ENCODE measurements at places on chromosomes 3 and 15.

GRCh38 chr15:41578736-41579383 lies 19.8 kb downstream of the TYRO3 start:
- no peak for DNase-seq

GRCh38 chr3:73499787-73500186 lies 125.0 kb downstream of the PDZRN3 start:
- peak; percentile 5 for DNase-seq

DNA sequence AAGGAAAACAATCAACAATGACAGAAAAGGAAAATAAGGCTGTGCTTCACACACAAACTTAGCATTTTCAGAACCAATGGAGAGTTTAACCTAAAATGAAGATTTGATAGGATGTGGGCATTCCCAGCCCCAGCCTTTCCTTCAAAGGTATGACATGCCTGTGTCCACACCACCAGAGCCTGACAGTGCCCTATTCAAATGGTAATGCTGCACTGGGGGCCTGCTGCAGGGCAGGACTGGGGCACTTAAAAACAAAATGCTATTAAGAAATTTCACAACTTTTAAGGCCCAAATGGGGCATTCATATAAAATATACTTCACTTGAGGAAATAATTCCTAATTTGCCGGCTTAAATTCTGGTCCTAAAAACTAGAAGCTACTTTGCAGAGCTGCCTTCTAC lies 30.9 kb upstream of the TKT start:
- DNase-seq, result no peak

GRCh38 chr3:13278783-13279531 lies 141.2 kb downstream of the NUP210 start:
- DNase-seq, result no peak

- no peak for DNase-seq
Measured at GRCh38 chr3:188929137-188929536, 242.6 kb upstream of the TPRG1 start.

DNA sequence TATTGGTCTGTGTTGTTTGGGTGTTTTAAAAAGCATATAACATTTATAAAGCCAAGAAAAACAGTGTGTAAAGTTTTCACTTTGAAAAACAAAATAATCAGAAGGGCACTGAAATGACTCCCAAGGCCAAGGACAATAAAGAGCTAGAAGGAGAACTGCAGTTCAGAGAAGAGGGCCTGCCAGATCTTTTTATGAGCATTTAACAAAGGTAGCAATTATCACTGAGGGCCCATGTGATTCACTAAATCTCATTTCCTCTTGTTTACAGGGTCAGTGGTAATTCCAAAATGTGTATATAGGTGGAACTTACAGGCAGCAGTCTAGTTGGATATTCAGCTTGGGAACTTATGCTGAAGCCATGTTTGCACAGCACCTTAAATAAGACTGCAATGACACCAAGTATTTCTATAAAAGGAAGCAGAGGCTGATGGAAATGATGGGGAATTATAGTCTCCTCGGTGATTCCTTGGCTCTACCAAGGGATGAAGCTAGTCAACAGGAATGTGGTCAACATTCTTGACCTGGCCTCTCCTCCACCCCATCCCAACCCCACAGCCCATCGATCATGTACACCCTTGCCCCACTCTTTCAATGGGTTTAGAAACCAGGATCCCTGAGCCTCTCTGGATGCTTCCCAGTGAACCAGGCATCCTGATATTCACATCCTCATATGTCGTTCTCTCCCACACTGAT lies 54.4 kb upstream of the THUMPD3 start:
- DNase-seq, result no peak

- peak; percentile 83 for DNase-seq
Measured at GRCh38 chr3:11499144-11499543, 144.6 kb downstream of the VGLL4 start.

DNA sequence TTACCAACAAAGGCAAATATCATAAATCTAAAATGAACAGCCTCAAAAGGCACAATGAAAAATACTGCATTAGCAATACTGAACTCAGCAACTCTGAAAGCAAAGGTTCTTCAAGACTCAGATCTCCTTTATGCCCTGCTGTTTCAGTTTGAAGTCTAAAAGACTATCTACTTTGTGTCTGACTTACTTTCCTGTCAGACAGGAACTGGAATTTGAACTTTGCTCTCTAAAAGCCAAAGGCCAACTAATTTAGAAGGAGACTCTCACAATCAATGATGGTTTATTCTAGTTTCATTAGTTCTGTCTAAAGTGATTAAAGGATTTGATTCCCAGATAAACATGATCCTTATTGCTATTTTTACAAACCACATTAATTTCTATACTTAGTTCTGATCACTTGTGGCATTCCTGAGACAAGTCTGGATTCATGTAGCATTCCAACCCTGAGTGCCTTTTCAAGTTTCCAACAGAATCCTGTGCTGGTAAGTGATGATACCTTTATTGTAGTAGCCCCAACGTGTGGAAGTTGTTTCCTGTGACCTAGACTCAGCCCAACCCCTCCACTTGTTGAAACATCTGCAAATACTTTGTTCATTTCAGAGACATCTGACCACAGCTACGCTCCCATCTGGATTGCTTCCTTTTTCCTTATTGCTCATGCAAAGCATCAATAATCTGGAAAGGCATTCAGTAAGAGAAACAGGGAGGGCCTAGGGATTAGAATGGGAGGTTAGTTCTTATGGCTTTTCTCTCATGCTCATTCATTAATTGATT lies 14.9 kb upstream of the LEKR1 start:
- DNase-seq, result peak; percentile 36

DNA sequence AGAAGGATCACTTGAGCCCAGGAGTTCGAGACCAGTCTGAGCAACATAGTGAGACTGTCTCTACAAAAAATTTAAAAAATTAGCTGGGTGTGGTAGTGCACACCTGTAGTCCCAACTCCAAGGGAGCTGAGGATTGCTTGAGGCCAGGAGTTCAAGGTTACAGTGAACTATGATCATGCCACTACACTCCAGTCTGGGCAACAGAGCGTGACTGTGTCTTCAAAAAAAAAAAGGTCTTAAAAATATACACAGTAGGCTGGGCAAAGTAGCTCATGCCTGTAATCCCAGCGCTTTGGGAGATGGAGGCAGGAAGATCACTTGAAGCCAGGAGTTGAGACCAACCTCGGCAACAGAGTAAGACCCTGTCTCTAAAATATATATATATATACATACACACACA lies 11.2 kb upstream of the CAMK1 start:
- no peak for DNase-seq

DNA sequence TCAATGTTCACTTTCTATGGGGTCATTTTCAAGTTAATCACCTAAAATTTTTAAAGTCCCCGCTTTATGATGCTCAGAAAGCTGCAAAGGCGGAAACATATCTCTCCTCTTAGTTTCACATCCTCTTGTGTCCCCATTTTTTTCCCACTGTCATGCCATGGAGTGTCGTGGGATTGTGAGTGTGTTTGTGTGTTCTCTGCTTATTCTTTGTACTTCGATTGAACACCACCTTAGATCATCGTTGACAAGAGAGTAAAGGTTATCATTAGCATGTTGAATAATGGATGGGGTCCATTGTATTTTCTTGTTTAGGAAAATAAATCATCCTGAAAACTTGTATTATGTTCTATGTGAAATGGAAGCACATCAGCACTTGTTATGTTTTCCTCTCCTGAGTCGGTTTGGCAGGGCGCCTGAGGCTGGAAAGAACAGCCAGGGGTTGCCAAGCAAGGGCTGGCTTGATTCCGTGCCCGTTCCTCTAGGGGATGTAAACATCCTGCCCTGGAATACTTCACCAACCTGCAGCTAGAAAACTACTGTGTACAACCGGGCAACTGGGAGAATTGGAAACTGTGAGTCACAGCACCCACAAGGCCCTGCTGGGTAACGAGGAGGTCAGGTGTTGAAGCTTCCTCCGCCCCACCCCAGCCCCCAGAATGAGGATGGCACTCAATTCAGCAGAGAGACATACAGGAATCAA lies 67.2 kb downstream of the EIF4E3 start:
- peak; percentile 95 for DNase-seq

GRCh38 chr3:105899516-105899915 lies 30.7 kb upstream of the CBLB start:
- no peak for DNase-seq

- peak; percentile 53 for DNase-seq
Measured at GRCh38 chr3:120567370-120568201, 28.6 kb upstream of the NDUFB4 start.

DNA sequence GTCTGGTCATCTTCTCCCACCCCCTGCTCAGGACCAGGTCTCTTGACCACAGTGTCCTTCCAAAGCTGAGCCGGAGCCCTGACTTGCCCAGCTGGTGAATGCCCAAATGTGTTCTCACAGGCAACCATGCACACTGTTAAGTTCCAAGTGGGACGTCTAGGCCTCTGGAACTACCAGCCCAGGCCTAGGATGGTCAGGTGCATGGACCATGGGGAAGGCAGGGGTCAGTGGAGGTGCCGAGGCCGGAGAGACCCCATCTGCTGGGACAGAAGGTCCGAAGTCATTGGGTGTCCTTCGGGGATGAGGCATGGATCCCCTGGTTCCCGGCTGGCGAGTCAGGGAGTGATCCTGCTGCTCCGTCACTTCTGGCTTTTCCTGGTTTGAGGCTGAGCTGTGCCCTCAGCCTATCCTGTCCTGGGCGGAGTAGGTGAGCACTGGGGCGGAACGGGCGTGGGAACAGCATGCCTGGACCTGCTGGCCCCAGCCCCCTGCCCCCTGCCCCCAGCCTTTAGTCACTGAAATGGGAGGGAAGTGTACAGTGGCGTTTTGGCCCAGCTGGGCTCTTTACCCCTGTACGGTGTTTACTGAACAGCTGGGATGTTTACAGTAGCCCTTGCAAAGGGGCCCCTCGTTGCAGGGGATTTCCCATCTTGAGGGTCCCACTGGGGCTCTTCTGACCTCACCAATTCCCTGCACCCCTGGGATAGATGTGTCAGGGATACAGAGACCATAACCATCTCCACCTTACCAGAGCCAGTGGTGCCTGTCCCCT lies 12.1 kb downstream of the SEMA3F start:
- no peak for DNase-seq

Measured in H4 (cell line).